ENCODE measurements at places on chromosomes 1 and 21. TPM values are rescaled to one million over a fixed set of nuclear protein-coding genes. Genes with fewer than 3 reads are reported as not detected.

PHLDA3 gene
- polyA plus RNA-seq = not detected

DARS2 gene
- 9.2 TPM for polyA plus RNA-seq

ESRRG gene
- not detected for polyA plus RNA-seq

RCSD1 gene
- polyA plus RNA-seq = 94.7 TPM

DNA sequence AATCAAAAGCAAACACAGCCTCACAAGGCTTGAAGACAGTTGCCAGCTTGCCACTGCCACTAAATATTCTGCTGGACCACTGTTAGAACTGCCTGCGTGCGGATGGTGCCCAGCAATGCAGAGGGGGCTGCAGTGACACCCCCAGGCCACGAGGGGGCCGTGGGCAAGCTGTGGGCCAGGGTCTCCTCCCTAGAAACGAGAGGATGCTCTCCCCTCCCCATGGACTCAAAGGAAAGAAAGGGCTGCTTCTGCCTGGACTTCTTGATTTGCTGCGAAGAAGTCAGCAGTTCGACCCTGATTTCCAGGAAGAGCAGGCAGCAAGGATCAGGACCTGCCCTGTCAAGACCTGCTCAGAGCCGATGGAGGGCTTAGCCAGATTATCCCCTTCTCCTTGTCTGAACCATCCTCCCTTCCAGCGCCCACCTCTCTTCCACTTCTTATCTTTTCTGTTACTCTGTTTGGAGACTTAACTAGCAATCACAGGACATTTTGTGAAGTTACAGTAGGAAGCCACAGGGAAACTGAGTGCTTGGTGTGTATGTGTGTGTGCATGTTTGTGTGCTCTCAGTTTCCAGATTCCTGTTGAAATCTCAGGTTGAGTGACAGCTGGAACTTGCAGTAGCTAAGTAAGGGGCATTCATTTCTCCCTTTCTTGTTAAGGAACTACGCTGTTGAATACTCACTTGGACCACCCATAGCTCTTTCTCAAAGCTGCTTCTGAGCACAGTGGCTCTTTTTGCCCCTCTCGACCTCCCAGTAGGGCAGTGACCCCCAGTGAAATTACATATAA is 2.7 kb downstream of the MAN1C1 start:
- no peaks in the 10 kb centered on the region for H3K36me3 ChIP-seq
- H3K4me3 ChIP-seq = peak overlapping the region; percentile 63

- H3K27ac ChIP-seq = no peak overlapping the region
- H3K4me1 ChIP-seq = no peaks in the 10 kb centered on the region
- no peak for DNase-seq
- no peak overlapping the region for H3K4me3 ChIP-seq
These were observed 82.8 kb downstream of the DMRTB1 start for GRCh38 chr1:53541761-53542550.

DNA sequence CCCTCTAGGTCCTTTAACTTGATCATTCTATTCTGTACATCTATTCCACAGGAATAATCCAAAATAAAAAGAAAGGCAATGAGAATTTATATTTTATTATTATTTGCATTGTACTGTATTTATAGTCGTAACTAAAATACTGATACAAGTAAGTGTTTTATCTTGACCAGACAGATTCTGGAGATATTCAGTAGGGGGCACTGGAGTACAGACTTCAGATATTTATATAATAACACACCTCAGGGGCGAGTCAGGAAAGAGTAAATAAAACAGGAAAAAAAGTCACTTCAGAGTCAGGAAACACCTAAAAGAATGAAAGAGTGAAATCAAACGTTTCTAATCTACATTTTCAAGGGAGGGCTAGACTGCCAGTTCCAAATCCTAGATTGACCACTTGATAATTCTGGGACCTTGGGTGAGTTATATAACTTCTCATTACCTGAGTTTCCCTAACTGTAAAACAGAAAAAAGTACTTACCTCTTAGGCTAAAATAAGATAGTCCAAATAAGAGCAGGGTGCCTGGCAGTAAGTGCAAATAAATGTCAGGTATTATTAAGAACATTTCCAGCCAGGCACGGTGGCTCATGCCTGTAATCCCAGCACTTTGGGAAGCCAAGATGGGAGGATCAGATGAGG is 31.1 kb upstream of the MTF1 start:
- DNase-seq = peak; percentile 35
- peaks cover 32% of the 10 kb centered on the region for H3K36me3 ChIP-seq
- H3K4me3 ChIP-seq = no peak overlapping the region

- DNase-seq = no peak
- no peak overlapping the region for H3K4me3 ChIP-seq
- H3K27ac ChIP-seq = no peak overlapping the region
- H3K36me3 ChIP-seq = no peaks in the 10 kb centered on the region
- no peaks in the 10 kb centered on the region for H3K4me1 ChIP-seq
These were observed 25.0 kb downstream of the MCOLN2 start for GRCh38 chr1:84971957-84972356.

DNA sequence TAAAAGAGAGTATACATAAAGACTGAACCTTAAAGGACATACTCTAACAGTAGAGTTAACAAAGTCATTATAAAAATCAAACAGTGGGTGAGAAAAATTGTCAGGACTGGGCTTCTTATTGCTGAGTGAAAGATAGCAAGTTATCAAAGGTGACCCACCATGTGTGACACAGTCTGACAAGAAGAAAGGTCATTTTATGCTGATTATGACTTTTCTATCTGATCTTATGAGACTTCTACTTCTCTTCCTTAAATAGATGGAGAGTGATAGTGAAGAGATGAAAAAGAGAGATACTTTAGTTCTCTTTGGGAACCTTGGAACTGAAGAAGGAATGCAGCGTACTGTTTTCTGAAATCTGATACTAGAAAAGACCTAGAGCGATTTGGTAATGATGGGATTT is 2157.1 kb downstream of the NCAM2 start:
- H3K27ac ChIP-seq = no peak overlapping the region
- no peak overlapping the region for H3K4me3 ChIP-seq
- no peaks in the 10 kb centered on the region for H3K4me1 ChIP-seq
- H3K36me3 ChIP-seq = no peaks in the 10 kb centered on the region
